ENCODE measurements at places on chromosomes 1 and 21.

GRCh38 chr1:21855257-21856096, 43.4 kb downstream of the LDLRAD2 start:
- DNase-seq: no peak

DNA sequence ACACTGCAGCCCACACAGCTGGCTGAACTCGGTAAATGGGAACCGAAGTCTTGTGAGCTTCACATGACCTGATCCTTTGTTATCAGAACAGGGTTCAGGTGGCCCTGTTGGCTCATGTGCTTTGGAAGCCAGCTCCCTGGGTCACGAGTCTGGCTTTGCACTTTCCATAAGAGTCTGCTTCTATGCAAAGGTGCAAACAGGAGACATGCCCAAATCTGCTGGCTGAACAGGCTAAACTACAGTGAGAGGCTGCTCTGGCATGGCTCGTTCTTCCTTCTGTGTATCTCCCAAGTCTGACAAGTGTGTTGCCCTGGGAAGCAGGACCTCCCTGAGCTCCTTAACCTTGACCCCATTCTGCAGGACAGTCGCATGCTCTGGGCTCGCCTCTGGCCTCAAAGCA, 549.6 kb downstream of the KIF26B start:
- no peak for DNase-seq

GRCh38 chr21:45607021-45607908, 36.3 kb upstream of the PCBP3 start:
- peak; percentile 73 for DNase-seq

GRCh38 chr1:231338270-231339128, at the start of gene SPRTN:
TSS of gene SPRTN (plus strand) at chr1:231338293. CDS start at chr1:231338384, 91 bp downstream.
- DNase-seq: no peak

GRCh38 chr1:80472145-80472544, 1328.6 kb upstream of the ADGRL2 start:
- no peak for DNase-seq

Measured in stimulated activated CD4-positive, alpha-beta T cell treated with anti-CD3 and anti-CD28 coated beads, Interleukin-4, amount 100 ng/mL, for 24 hours (primary cell).